ENCODE measurements at places on chromosomes 1 and 21.

DNA sequence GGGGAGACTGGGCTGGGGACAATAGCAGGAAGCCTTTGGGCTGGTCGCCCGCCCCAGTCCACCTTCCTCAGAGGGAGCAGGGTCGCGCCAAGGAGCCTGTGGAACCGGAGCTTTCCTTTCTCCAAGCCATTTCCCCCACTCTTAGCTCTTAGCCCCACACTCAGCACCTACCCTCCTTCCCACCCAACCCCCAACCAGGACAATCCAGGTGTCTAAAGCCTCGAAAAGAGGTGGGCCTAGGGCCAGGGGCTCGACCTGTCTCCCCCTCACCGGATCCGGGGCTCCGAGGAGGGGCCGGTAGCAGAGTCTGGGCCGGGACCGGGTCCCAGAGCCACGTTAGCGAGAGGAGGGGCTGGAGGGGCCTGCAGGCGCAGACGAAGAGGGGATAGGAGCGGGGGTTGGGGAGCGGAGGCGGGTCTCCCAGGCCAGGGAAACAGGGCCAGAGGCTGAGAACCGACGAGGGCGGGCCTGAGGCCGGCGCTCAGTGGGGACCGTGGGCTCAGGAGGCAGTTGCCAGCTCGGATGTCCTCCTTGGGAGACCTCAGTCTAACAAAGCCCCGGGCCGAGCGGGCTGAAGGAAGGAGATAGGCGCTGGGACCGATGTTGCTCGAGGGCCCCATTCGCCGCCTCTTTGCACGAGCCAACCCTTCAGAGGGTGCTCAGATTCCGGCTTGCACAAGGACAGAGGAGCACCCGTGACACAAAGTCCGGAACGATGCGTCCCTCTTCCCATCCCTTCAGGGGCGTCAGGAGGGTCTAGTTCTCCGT, 943 bp downstream of the SEMA6C start:
- peak; percentile 62 for DNase-seq

DNA sequence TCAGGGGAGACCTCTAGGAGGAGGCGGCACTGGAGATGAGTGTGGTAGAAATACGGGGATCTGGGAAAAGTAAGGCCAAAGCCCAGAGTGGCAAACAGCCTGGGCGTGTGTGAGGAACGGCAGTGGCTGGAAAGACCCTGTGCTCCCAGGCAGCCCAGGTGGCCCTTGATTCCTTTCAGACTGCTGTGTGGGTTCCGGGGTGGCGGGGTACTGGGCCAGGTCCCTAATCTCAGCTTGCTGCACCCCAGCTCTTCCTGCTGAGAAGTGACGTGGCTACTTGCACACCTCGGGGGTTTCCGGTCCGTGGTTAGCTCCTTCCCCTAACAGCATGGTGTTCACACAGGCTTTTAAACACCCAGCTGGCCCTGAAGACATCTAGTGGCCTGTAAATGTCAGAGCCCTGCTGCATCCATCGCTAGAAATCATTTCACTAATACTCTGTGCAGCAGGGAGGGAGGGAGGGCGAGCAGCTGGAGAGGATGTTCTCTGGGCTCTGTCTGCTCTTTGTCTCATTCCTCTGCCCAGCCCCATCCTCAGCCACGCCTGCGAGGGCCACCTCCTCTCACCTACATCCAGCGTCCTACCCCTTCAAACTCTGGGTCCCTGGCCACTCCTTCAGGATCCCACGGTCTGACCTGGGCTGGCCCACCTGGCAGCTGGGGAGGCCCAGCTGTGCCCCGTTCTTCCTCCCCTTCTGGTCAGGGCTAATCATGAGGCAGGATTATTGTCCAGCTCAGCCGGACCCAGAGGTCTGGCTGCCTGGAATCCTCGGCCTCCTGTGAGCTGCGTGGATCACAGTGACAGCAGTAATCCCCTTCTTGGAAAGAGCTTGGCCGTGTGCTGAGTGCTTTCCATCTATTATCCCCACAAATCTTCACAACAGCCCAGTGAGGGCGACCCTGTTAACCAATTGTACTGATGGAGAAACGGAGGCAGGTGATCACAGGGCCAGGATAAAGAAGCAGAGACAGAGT, 7.2 kb downstream of the ZDHHC18 start:
- no peak for DNase-seq

DNA sequence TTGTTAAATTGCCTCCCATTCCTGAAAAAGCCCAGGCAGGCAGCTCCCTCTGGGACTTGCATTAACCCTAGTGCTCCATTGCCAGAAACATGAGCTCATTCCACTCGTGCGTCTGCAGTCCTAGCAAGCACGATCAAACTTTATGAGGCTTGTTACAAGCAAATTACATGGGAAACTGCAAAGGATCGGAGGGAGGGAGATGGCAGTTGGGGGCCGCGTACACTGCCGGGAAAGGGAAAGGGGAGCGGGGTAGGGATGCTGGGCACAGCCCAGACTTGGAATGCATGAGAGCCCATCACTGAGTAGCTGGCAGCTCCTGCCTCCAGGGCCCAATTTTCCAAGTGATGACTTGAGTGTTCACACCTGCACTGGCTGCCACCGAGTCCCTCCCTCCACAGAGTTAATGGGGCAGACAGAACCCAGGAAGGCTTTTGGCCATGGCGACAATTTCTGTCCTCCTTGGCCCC, 169.9 kb downstream of the BRINP2 start:
- DNase-seq, result no peak

DNA sequence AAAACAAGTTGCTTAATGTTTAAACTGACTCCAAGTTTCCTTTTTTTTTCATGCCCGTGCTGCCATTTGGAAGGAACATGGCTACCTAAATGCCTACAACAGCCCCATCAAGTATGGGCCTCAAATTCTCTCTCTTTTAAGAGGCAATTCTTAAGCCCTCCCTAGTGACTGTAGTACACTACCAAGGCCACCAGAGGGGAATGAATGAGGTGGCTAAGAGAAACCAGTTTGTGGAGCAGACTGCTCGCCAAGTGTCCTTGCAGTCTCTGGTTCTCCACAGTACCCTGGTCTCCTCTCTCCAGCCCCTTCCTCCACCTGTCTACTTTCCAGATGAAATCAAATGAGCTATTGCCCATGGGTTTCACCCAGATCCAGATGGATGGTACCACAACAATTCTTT, 1809.6 kb downstream of the BRINP3 start:
- DNase-seq, result no peak

GRCh38 chr1:176983731-176984130, 180.8 kb downstream of the ASTN1 start:
- DNase-seq, result no peak

DNA sequence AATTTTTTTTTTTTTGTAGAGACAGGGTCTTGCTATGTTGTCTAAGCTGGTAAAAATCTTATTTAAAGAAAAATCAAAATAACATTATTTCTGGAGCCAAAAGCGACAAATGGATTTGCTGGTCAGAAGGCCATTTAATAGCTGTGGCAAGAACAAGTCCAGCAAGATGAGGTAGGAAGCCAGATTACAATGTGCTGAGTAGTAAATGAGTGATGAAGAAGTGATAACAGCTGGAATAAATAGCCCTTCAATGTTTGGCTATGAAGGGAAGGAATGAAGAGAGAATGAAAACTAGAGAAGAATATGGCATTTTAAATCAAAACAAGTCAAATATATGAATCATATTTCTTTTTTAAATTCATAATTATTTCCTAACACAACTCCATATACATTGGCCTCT, 34.5 kb downstream of the SYDE2 start:
- no peak for DNase-seq

- no peak for DNase-seq
These were observed 14.6 kb downstream of the TRIM46 start for GRCh38 chr1:155188268-155188667.

- no peak for DNase-seq
These were observed 352.7 kb upstream of the PLD5 start for GRCh38 chr1:242877229-242877628.
